ENCODE measurements at places on chromosomes 13 and 19. TPM values are rescaled to one million over a fixed set of nuclear protein-coding genes. Genes with fewer than 3 reads are reported as not detected.

PEX11G gene
- 4.0 TPM for polyA plus RNA-seq

C1QTNF9B gene
- 2.5 TPM for polyA plus RNA-seq

SIGLEC10 gene
- 1.7 TPM for polyA plus RNA-seq

MISP3 gene
- 0.49 TPM for polyA plus RNA-seq

STOML3 gene
- not detected for polyA plus RNA-seq

SMIM24 gene
- polyA plus RNA-seq, result not detected

DNA sequence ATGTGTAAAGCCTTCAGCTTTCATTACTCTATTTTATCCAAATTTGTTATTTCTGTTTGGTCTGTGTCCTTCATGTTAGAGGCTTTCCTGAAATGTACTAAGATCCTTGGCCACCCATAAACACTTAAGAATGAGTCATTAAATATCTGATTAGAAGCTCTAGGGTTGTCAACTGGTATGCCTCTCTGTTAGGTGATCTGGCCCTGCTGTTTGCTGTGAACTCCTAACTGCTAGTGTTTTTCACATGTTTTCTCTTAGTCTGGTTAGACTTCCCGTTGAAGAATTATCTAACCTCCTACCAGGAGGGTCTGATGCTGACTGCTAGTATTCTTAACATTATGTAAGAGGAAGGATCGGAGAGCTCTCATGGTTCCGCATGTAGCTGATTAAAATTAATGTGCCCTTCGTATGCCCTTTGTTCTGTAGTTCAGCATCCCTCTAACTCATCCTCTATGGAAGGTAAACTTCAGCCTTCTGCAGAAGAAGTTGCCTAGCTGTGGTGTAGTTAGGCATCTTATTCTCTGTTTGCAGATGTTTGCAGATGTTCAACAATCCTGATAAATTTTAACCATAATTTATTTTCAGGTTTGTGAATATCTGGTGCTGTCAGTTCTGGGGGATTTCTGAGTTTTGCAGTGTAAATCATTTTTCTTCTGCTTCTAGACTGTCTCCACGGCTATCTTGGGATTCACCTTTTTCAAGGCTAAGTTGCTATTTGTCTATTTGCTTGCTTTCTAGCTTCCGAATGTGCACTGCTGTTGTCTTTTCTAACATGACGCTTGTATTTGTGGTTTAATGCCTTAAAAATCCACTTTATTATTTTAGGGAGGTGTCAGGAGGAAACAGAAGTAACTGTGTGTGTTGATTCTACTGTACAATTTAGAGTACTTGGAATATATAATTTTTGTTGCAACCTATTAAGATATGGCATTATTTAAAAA lies 207.2 kb upstream of the SPRY2 start:
- no peak for DNase-seq

GRCh38 chr19:41702171-41702651 lies 6.2 kb upstream of the CEACAM5 start:
- no peak for DNase-seq

DNA sequence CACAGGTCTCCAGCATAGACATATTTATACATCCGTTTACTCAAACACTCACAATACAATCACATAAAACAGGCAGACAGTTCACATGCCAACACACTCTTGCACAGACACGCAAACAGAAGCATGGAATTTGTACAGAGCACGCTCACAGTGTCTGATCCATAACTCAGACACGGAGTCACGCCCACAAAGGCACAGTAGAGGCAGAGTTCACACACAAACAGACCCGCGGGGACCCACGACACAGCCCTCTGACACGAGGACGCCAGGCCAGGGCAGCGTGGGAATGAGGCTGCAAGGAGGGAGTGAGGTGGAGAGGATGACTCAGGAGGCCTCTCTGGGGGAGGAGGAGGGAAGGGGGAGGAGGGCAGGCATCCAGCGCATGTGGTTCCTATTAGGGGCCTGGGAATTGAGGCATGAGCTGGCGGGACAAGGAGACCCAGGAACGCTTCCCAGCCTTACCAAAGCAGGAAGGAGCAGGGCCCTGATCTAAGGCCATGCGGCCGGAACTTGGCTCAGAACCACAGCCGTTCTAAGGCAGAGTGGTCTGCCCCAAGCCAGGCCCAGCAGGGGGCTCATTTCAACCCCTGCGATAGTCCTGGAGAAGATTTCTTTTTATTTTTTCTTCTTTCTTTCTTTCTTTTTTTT lies 9.1 kb upstream of the OLFM2 start:
- DNase-seq, result peak; percentile 95

GRCh38 chr19:29587059-29587458 lies 19.0 kb upstream of the POP4 start:
- no peak for DNase-seq

GRCh38 chr13:99528547-99528946 lies 27.3 kb downstream of the TM9SF2 start:
- DNase-seq, result peak; percentile 5

DNA sequence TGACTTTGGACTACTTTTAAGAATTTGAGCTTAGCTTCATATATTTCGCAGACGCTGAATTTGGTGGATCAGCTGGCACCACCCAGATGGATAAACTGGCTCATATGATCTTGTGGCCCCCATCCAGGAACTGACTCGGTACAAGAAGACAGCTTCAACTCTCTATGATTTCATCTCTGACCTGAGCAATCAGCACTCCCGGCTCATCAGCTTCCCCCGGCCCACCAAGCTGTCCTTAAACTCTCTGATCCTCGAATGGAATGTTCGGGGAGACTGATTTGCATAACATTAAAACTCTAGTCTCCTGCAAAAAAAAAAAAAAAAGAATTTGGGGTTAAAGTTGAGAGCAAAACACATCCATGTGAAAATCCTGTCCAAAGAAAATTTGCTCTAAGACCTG lies 71.4 kb upstream of the IRS2 start:
- no peak for DNase-seq

DNA sequence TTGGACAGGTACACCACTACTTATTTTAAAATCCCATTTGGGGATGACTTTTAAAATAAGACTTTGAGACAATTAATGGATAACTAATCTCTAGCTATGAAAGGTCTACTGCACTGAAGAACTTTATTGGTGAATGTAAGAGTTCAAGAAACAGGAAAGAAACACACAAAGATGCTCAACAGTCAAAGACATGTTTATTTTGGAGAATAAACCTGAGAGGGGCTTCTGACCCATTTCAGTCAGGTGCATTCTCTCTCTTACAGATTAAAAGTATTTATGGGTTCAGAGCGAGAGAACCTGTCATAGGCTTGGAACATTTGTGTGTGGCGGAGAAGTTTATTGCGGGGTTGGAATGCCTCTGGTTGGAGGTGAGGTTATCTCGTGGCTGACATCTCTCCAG lies 94.3 kb upstream of the USP29 start:
- DNase-seq, result no peak

DNA sequence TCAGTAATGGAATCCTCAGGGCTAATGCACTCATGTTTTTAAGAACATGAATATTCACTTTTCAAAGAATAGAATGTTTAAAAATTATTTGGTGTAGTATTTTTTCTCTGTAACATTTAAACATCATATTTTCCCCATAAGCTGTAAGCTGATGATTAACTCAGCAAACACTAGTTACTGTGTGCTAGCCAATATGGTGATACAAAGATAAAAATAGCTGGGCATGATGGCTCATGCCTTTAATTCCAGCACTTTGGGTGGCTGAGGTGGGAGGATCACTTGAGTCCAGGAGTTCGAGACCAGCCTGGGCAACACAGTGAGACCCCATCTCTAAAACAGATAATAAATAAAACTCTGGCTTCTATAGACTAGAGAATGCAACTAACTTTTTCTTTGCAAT lies 13.2 kb downstream of the RNF17 start:
- DNase-seq, result no peak

GRCh38 chr13:44474122-44474910 lies 100.7 kb downstream of the SERP2 start:
- DNase-seq, result no peak

DNA sequence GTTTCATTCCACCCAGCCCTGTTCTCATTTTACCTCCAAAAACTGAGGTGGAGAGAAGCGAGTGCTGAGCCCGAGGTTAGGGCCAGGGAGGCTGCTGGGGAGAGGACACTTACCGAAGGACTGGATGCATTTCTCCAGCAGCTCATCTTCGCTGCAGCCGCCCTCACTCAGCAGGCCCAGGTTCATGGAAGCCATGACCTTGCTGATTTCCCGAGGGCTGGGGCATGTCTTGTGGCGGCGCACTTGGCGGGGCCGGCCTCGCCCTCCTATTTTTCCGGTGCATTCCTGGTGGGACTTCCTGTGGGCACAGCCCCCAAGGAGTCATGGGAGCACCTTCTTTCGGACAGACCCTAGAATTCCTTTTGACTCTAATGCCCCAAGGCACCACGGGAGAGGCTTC lies 4.2 kb downstream of the RASGRP4 start:
- no peak for DNase-seq

- no peak for DNase-seq
Measured at GRCh38 chr13:32047088-32047487, 15.5 kb downstream of the FRY start.

DNA sequence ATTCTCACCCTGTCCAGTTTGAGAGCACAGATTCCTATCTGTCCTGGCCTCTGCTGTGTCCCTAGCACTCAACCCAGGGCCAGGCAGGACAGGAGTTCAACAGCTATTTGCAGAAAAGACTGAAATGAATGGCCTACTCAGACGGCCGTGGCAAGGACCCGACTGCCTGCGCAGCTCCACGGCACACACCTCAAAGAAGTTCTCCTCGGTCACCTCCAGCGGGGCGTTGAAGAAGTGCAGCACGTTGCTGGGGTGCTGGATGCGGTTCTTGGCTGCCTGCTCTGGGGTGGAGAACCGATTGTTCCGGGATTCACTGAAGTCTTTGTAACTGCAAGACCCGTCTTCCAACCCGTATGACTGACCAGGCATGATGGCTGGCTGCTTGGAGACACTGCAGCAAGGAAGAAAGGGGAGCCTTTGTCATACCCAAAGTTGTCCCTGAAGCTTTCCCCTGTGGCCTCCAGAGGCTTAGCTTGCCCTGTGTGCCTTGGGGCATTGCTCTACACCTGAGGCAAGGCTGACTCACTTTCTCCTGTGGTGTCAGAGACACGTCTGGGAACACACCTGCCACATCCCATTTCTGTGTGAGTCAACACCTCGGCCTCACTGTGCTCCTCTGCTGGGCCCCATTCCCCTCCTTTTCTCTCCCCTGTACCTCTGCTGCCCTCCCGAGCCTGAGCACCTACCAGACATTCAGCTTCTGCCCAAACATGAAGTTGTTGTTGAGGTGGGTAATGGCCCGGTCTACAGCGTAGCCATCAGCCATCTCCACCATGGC lies 6.8 kb upstream of the ECH1 start:
- DNase-seq, result no peak

GRCh38 chr13:99265162-99265800 lies 7.1 kb upstream of the GPR18 start:
- DNase-seq, result no peak

DNA sequence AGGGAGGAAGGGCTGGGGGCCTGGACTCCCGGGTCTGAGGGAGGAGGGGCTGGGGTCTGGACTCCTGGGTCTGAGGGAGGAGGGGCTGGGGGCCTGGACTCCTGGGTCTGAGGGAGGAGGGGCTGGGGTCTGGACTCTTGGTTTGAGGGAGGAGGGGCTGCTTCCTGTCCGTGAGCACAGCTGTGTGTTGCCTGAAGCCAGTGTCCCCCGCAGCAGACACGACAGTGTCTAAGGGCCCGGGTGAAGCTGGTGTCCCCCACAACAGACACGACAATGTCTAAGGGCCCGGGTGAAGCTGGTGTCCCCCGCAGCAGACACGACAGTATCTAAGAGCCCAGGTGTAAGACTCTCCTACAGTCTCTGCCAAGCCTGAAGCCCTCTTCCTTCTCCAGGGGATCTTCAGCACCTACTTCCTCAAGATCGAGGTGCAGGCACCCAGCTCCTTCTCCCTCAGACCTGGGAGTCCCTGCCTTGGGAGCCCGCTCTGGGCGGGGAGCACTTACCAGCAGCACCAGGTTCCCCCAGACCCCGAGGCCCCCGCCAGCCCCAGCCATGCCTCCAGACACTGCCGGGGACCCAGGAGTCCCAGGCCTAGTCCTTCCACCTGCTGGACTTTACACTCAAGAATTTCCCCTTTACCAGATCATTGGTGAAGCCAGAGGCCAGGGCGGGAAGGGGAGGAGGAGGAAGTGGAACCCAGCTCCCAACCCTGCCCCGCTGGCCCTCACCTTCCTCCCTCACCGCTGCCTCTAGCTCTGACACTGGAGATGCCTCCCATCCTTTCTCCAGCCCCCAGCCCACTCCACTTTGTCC lies at the start of gene PTPRH:
Gene PTPRH (minus strand): TSS at position 622 of the 813 bp plus-strand sequence. CDS start 68 bp downstream, at position 554.
- no peak for DNase-seq

DNA sequence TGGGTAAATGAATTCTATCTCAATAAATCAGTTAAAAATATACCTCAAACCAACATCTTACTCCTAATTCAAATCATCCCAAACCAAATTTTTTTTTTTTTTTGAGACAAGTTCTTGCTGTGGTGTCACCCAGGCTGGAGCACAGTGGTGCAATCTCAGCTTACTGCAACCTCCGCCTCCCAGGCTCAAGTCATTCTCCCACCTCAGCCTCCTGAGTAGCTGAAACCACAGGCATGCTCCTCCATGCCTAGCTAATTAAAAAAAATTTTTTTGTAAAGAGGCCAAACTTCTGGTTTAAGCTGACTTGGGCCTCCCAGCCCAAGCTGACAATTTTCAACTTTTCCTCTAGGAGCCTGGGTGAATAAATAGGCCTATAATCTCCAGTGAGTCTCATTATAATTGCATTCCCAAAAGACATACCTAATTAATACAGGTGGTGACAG lies 22.1 kb upstream of the OLFM2 start:
- no peak for DNase-seq

DNA sequence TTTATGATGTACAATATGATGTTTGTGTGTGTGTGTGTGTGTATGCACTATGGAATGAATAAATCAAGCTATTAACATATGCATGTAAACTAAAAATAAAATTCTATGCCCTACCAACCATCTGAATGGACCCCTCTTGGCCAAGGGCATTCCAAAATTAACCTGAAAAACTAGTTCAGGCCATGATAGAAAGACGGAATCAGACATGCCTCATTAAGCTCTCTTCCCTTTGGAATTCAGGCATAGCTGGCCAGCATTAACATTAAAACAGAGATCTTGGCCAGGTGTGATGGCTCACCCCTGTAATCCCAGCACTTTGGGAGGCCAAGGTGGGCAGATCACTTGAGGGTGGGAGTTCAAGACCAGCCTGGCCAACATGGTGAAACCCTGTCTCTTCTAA lies 18.3 kb upstream of the SLC1A6 start:
- DNase-seq, result no peak

- DNase-seq, result no peak
Measured at GRCh38 chr13:48853728-48854102, 122.0 kb upstream of the FNDC3A start.

DNA sequence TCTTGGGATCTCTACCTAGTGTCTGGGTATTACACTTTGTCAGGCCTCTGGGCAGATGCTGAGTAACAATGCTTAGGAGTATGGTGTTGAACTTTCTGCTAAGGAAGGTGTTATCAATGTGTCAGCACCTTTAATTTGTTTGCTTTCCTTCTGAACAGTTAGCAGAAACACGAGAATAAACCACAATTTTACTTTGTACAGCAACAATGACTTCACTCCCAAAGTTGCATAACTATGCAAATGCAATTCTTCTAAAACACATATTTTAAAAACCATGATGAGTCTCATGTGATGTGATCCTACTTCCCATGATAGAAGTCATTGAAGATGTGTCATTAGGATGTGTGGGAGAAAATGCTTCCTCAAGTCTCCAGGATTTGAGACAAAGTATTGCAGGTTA lies 155.0 kb downstream of the POSTN start:
- no peak for DNase-seq

Measured in hindlimb muscle (tissue), 1 donor.